ENCODE measurements at places on chromosomes 12 and 14.
A peak's percentile ranks its signal among the peaks of the same experiment; 100 is the strongest.

DNA sequence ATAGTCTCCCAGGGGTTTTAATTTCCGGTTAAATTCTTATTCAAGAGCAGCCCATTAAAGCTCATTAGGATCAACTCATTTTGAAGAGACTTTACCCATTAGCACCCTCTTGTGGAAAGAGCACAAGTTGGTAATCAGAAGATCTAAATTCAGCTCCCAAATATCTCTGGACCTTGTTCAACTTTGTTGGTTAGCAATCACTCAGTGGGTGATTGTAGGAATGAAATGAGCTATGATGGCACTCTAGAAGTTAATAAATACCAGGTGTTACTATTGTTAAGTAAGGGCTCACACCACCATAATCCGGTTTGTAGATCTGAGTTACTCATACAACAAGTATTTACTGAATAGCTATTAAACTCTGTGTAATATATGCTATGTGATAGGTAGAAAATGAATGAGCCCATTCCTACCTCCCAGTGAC is 42.9 kb downstream of the TRIP11 start:
- DNase-seq, result no peak

- DNase-seq, result no peak
Measured at GRCh38 chr12:65162609-65163008, 6.8 kb upstream of the LEMD3 start.

- DNase-seq, result no peak
Measured at GRCh38 chr12:106551410-106551809, 31.4 kb upstream of the RFX4 start.

GRCh38 chr12:42507081-42507480 is 82.5 kb downstream of the PRICKLE1 start:
- no peak for DNase-seq

DNA sequence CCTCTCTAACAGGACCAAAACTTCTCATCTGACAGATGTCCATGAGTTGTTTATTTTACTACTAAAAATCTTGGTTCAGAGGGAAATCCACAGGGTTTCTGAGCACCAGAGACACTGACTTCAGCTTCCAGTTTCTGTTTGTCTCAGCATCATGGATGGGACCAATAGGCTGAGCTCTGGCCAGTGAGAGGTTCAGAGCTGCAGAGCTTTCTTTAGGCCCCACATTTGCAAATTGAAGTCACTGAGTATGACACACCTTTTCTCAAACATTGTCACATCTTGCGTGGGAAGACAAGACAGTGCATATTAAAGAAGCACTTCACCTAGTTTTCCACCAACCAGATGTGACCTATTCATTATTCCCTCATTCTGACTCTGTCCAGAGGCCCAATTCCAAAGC is 45.2 kb downstream of the RDH12 start:
- peak; percentile 24 for DNase-seq

GRCh38 chr12:89731614-89732013 is 23.0 kb upstream of the ATP2B1 start:
- no peak for DNase-seq

GRCh38 chr14:34463598-34463961 is 1.5 kb upstream of the SPTSSA start:
- DNase-seq, result no peak

All from activated T-cell treated with anti-CD3 and anti-CD28 coated beads, Interleukin-2, amount 50 U/mL, for 72 hours (primary cell).